DMS53 (cell line): ENCODE measurements at places on chromosomes 11 and 22.

DNA sequence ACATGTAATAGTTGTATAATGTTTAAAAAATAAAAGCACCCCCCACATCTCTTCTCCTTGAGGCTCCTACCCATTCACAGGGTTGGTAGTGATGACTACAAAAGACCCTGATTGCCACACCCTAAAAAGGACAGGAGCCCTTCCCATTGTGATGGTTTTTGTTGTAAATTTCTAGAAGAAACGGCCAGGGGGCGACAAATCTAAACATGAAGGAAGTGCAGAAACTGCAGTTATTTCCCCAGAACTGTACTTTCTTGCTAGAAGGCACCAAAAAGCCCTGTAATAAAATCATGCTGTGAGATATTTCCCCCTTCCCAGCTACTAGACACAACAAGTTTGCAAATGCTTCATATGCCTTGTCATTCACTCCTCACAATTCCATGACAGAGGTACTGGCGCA is 10.8 kb downstream of the PRR5L start:
- DNase-seq: peak; percentile 69

- peak; percentile 91 for DNase-seq
These were observed at the start of gene AMOTL1 for GRCh38 chr11:94767701-94768601. AMOTL1 (plus strand) TSS chr11:94768356; CDS start chr11:94768512, 156 bp downstream.

DNA sequence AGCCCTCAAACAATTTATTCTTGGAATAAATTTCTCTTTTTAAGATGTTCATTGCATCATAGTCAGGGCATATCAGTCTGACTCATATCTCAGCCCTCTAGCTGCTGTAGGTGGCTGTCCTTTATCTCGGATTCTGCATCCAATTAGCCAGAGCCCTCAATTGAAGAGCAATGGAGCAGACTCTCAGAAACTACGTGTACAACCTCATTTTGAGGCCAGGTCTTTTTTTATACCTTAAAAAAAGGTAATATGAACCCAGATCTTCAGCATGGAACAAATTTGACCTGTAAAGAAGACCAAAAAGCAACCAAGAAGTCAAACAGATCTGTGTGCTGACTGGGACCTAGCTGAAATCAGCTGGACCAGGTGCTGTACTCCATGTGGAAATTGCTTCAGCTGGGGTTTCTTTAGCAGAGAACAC is 8.7 kb downstream of the OR52A5 start:
- DNase-seq: no peak

GRCh38 chr11:118152552-118153471 is at the start of gene SCN4B:
SCN4B (minus strand) TSS chr11:118152823; CDS start chr11:118152673, 150 bp downstream.
- DNase-seq: peak; percentile 78
